Activated CD4-positive, alpha-beta T cell treated with anti-CD3 and anti-CD28 coated beads, Interleukin-2, amount 50 U/mL, for 1 hour (primary cell): ENCODE measurements at places on chromosomes 12 and 14.

DNA sequence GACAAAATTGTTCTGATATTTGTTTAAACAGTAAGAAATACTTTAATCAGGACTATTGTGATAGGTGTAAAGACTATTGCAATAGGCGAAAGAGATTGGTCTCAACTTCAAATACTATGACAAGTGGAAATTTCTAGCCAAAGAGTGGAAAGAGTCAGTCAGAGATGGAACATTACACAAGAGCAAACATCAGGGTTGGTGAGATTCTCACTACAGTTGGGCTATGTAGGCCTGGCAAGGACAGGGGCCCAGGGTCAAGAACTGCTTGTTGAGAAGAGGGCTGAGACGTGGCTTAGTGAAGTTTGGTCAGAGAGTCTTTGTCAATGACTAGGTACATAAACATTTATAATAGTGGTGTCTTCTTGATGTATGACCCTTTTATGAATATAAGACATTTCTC lies 19.4 kb downstream of the CAND1 start:
- DNase-seq: no peak

DNA sequence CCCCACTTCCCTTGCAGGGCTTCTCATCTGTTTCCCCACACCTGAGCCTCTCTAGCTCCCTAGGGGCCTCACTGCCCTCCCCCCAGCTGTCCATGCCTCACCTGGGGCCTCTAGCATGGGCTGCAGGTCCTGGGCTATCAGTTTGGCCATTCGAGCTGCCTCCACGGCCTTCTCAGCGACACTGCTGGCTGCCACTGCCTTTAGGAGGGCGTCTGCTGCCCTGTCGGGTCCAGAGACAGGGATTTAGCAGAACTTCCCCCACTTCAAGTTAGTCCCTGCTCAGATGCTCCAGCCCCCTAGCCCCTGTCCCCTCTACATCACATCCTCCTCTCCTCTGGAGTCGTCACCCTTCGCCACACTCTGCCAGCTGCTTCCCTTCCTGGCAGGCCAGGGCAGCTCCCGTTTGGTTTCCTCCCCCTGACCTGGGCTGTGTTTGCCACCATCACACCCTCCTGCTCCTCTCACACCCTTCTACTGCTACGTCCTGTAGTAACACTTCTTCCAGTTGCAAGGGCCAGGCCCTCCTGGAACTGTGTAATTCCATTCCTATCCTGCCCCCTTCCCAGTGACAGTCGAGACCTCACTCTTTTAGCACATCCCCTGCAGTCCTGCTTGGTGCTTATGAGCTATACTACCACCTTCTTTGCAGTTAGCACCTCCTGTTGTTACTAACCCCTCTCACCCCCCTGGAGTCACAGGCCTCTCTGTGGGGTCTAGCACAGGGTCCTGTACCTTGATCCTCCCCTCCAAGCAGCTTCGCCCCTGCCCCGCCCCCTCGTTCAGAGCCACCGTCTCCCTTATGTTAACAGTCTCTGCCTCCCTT lies 4.3 kb upstream of the AP1G2 start:
- DNase-seq: no peak

DNA sequence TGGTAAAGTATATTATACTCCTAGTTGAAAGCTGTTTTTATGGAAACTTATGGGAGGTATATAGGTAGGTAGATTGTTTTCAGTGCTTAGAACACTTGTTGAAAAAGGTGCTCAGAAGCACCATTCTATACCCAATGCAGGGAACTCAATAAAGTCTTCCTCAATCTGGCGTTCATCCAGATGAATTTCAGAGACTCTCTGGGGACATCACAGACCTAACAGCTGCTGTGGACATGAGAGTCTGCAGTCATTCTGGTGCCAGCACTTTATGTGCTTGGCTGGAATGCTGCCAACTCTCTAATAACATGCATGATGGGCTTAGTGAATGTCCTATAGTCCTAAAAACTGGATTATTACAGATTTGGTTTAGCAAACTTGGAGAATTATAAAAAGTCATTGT lies 115.9 kb downstream of the NTN4 start:
- DNase-seq: no peak

DNA sequence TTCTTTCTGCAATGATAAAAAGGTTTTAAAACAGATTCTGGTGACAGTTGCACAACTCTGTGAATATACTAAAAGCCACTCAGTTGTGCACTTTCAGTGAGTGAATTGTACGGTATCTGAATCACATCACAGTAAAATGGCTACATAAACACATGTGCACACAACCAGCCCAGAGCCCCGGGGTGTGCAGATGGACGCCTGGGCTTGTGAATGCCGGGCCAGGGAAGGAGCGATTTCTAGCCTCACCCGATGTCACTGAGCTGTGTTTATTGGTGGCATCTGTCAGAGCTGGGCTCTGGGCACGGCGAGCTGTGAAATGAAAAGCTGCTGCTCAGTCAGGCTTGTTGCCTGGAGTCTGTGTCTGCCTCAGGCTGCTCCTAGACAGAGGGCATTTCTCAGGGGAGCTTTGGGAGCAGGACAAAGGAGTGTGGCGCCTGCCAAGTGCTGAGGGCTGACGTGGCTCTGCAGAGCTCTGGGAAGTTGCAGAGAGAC lies 25.9 kb downstream of the RHOF start:
- DNase-seq: no peak

DNA sequence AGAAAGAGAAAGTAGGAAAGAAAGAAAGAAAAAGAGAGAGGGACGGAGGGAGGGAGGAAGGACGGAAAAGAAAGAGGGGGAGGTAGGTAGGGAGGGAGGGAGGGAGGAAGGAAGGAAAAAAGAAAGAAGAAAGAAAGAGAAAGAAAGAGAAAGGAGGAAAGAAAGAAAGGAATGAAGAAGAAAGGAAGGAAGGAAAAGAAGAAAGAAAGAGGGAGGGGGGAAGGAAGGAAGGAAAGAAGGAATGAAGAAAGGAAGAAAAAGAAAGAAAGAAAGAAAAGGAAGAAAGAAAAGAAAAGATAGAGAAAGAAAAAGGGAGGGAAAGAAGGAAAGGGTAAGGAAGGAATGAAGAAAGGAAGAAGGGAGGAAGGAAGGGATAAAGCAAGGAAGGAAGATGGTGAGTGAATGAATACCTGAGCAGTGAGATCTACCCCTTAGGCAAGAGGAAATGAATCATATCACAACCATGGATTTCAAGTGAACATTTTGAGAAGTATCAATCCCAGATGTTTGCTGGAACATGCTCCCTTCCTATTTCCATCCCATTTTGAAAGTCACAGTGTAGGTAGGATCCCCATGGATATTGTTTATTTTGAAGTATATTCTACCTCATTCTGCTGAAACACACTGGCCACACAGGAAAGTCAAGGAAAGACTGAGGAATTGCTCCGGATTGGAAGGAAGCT lies 639.4 kb upstream of the TBX3 start:
- DNase-seq: no peak

DNA sequence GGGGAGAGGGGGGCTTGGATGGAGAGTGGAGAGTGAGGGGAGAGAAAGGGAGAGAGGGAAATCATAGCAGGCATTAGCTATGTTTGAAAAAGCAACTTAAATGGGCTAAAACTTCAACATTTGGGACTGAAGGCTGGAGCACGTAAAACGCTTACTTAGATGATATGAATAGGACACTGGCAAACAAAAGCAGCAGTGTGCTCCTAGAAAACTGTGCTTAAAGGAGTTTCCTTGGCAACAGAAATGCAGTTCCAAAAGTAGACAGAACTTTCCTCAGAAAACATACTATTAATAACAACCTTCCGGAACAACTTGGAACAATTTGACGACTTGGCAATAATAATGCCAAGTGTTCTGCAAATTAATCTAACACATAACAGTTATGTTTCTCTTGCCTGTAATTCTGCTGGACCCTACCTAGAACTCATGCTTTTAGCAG lies 235.5 kb upstream of the NPAS3 start:
- no peak for DNase-seq

DNA sequence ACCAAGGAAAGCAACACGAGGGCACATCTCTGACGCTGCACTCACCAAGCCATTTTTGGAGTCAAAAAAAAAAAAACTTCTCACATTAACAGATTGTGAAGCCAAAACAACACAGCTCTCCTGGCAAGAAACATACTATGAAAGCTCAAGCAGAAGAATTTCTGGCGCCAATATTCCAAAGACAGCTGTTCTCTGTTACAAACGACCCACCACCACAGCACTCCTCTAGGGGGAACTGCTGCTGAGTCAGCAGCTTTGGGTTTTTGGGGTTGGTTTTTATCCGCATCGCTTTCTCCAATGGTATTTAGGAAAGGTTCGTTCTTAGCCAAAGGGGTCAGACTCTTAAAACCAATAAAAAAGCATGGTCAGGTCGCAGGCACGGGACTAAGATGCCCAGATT lies 379.4 kb downstream of the RPS29 start:
- DNase-seq: no peak

GRCh38 chr14:98185036-98185435 lies 1087.0 kb downstream of the BCL11B start:
- DNase-seq: no peak

DNA sequence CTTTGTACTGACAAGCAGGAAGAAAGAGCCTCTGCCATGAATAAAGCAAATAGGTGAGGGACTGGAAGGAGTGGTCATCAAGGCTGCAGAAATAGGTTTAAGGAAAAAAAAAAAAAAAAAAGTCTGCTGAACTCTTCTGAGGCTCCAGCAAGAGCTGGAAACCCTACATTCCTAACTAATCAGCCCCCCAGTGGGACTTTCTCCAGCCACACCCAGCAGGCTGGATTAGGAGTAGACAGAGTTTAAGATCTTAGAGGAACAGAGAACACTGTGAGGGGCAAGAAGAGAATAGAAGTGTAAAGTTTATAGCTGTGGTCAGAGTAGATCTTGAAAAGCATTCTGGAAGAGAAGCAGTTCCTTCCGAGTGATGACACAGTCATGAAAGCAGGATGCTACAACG lies 66.4 kb downstream of the ATXN2 start:
- DNase-seq: no peak

DNA sequence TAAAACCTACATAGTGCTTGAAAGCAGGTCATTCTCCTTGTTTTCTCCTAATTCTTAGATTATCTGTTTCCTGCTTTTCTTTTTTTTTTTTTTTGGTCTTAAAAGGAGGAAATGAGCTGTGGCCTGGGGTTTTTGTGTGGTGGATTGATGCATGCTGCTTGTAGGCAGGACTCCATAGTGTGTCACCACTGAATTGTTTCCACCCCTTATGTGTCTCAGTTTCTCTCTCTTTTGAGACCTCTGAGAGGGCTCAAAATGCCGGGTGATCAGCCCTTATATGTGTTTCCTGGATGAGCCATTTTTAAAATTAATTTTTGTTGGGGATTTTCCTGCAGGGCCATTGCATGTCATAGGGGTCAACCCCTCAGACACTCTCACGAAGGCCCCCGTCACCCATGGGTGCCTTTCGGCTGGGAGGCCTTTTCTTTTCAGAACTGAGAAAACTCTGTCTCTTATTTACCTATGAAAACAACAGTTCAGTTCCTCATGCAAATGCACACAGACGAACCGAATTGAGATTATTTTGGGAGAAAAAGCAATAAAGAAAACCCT lies 32.0 kb upstream of the LRRK2 start:
- no peak for DNase-seq
